ENCODE measurements at places on chromosomes 4 and X.

DNA sequence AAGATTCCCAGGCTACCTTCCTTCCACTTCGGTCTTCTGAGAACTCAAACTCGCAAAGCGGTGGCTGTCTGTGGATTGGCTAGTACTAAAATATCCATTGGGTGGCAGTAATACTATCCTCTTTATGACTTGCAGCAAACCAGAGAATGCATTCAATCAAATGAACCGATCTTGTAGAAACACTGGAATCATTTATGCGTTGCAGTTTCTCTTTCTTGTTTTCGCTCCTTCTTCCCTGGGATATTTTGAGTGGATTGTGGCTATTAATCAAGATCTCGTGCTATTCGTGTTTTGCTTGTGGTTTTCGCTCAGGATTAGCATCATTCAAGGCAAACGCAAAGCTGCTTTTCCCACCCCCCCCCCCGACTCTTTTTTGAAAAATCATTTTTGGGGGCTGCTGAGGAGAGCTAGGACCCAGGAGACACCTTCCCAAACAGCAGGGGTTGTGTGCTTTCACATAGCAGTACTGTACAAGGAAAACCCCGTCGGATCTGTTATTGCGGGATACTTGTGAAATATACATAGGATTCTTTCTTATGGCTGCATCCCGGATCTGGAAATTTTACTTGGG, at the start of gene IL1RAPL1:
Gene IL1RAPL1, plus strand, starts transcription at position 466 of the 571 bp plus-strand sequence.
- peak; percentile 64 for DNase-seq

DNA sequence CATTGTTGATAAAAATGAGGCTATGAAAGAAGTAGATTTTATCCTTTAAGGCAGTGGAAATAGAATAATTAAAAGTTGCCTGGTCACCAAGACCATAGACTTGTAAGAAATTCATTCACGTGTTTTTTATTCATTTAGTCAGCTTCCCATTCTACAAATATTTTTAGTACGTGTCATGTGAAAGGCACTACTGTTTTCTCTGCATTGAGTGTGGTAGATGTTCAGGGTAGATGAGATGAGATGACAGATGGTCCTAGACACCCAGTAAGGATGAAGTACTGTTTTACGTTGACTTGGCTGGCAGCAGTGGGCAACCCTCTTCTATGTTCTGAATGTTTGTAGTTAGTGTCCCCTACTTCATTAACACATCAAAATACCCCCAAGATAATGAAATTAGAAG, 228.1 kb downstream of the ARHGAP24 start:
- no peak for DNase-seq

- DNase-seq = no peak
These were observed 77.0 kb downstream of the LUZP4 start for GRCh38 chrX:115366535-115366934.

DNA sequence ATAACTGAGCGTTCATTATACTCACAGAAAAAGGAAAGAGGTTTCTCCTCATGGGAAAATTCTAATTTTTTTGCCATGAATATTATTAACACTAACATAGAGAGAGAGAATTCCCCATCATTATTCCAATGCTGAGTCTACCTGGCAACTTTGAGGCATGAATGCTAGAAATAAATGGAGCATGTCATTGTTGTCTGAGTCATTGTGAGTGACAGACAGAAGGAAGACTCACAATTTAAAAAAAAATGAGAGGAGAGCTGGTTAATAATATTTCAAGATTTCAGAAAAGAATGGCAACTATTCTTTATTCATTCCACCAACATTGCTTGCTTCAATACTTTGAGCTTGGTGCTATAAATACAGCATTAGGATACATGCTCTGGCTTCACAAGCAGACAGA, 170.4 kb upstream of the HS3ST1 start:
- no peak for DNase-seq

- DNase-seq = peak; percentile 52
These were observed 46.6 kb downstream of the CD40LG start for GRCh38 chrX:136694431-136695087.

DNA sequence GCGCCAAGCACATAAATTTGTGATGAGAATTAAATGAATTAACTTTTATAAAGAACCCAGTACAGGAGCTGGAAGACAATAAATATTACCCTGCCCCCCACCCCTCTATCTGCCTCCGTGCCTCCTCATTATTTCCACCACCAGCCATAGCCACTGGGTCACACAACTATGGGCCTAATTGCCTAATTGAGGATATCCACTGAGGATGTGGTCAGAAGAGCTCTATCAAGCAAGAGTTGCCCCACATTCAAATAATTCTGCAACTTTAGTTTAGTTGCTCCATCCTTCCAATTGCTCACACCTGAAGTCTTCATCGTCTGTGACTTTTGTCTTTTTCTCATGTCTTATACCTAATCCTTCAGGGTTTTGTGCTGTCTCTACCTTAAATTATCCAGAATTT, 9.5 kb upstream of the CXCL8 start:
- no peak for DNase-seq

DNA sequence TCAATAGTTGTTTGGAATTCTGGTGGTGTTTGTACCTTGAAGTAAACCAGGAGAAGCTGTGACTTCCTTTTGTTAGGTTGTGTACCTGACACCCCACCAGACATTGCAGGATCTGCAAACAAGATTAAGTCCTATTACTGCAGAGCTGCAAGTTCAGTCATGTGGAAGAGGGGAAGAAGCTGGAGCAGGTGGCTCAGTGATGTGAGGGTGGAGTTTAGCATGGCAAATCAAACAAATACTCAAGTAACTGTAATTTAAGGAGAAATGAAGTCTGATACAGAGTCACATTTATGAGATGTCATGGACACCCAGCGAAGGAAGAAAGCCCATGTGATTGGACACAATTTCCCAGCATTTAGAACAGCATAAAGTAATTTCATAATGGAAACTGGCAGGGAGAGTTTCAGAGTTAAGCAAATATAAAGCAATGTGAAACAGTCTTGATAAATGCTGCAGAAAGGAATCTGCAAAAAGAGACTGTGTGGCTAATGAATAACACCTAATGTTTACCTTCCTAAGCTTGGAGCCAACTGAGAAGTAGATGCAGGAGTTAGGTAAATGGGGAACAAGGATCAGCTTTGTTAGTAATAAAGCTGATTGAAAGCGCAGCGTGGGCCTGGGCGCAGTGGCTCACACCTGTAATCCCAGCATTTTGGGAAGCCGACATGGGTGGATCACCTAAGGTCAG, 249.1 kb downstream of the GBA3 start:
- no peak for DNase-seq

GRCh38 chr4:6277139-6277802, 7.6 kb downstream of the WFS1 start:
- DNase-seq = no peak

DNA sequence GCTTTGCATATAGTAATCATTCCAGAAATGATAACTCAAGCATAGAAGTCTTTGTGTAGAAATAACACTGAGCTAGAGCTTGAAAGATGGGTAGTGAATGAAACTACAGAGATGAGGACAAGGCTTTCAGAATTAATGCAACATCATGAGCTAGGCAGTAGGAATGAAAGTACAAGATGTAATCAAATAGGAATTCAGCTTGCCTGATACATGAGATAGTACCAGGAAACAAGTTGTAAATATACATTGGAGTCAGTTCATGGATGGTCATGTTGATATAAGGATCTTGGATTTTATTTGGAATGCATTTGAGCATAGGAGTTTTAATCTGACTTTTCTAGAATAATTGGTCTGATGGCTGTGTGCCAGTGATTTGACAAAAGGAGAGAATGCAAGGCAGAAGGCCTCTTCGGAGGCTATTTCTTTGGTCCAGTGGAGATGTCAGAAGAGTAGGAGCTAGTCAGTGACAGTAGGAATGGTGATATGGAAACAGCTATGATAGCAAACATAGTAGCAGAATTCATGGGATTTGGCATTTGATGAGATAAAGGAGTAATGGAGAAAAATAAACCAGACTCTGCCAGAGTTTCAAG, 206.4 kb upstream of the PACRGL start:
- DNase-seq = no peak

GRCh38 chrX:85112293-85112692, 108.6 kb downstream of the APOOL start:
- DNase-seq = no peak

GRCh38 chrX:72255445-72255844, 16.6 kb upstream of the ERCC6L start:
- no peak for DNase-seq

- no peak for DNase-seq
These were observed 11.3 kb upstream of the BTC start for GRCh38 chr4:74805601-74806000.

DNA sequence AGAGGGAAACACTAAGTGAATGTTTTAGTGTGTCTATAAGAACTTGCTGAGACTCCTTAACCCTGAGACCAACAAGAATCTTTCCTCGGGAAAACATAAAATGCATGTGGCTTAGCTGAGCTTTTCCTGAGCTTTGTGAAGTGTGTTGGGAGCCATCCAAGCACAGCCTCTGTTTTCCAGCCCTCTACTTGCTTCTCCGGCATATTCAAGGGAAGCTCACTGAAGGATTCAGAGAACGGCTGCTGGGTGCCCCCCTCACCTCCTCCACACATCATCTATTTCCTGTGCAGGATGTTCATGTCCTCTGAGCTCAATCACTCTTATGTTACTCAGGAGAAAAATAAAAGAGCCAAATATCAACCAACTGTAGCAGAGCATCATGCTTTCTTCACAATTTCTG, 492.1 kb downstream of the IL15 start:
- DNase-seq = no peak

All from HAP-1 (cell line).